ENCODE measurements at places on chromosomes 6 and 20.

- no peak for DNase-seq
Observed at GRCh38 chr6:24231438-24231977, 105.5 kb downstream of the NRSN1 start.

GRCh38 chr20:59789686-59790085 is 143.8 kb downstream of the SYCP2 start:
- DNase-seq, result no peak

GRCh38 chr6:103153016-103153415 is 1706.7 kb downstream of the HACE1 start:
- DNase-seq, result no peak

DNA sequence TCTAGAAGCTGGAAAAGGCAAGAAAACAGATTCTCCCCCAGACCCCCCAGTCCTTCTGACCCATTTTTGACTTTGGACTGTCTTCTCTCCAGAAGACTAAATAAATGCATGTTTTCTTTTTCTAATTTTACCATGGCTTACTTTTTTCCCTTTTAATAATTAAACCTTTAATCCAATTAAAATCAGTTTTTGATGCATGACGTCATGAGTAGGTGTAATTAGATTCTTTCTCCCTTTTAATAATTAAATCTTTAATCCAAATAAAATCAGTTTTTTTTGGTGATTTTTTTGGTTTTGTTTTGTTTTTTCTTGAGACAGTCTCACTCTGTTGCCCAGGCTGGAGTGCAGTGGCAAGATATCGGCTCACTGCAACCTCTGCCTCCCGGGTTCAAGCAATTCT is 13.2 kb upstream of the NCOA5 start:
- no peak for DNase-seq

DNA sequence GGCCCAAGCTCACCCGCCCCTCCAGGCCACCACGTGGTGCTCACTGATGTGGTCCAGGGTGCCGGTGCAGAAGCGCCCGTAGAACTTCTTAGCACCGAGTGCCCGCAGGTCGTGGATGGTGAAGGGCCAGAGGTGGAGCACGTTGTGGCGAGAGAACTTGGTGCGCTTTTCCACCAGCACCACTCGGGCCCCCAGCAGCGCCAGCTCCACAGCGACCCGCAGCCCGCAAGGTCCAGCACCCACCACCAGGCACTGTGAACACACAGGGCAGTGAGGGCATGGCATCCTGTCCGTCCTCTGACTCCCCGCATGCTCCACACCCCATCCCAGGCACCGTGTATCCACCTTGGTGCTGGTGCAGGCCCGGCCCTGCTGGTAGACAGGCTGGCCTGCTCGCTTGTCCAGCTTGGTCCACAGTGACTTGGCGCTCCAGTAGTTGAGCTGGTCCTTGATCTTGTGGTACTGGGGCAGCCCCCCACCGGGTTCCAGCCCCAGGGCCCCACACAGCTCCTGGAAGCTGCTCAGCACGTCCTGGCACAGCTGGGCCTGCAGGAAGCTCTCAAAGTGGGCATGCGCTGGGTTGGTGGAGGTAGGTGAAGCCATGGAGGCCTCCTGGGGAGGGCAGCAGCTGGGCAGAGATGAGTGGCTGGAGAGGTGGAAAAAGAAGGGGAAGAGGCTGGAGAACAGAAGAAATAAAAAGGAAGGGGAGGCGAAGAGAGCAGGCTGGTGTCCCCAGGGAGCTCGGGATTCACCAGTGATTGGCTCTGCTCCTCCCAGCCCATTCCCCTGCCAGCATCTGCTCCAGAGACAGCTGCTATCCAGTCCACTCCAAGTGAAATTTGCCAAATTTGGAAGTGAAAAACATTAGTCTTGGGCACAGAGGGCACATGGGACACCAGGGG is 1.7 kb downstream of the MICAL1 start:
- DNase-seq, result no peak

DNA sequence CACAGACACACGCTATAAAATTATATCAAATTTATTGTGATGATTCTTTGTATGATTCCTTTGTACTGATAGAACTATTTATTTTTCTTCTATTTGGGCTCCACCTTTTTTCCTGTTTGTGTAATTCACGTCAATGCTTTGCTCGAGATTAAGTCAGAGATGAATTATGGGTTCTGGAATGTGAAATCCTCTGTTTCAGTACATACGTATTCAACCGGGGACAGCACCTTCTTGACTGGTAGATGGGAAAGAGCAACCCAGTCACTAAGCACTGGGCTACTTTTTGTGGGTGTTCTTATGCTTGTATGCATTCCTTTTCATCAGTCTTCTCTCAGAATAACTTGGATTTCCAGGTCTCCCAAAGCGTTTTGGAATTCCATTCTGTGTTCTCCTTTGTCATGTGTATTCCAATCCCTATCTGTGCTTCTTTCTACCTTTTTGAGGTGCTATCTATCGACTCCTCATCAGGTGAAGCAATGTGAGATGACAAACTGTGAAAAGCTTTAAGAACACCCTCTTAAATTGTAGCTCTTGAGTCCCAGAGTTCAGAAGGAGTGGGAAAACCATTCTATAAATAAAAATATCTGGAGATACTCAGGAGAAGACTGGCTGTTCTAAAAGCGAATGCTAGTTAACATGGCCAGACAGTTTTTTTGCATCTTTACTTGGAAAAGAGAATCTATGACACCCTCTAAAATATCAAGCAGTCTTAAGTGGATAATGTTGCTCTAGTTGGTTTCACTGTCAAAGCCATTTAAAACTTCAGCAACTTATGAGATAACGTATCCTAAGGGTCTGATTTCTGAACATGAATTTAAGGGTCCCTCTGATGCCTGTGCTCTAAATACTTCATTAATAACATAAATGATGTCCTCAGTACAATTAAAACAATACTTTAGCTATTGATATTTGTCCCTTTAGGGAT is 197.7 kb upstream of the PREP start:
- DNase-seq, result no peak

- DNase-seq, result no peak
Observed at GRCh38 chr6:152428126-152428525, 209.0 kb downstream of the SYNE1 start.

- DNase-seq, result no peak
Observed at GRCh38 chr20:25546048-25546447, 39.3 kb downstream of the NINL start.

DNA sequence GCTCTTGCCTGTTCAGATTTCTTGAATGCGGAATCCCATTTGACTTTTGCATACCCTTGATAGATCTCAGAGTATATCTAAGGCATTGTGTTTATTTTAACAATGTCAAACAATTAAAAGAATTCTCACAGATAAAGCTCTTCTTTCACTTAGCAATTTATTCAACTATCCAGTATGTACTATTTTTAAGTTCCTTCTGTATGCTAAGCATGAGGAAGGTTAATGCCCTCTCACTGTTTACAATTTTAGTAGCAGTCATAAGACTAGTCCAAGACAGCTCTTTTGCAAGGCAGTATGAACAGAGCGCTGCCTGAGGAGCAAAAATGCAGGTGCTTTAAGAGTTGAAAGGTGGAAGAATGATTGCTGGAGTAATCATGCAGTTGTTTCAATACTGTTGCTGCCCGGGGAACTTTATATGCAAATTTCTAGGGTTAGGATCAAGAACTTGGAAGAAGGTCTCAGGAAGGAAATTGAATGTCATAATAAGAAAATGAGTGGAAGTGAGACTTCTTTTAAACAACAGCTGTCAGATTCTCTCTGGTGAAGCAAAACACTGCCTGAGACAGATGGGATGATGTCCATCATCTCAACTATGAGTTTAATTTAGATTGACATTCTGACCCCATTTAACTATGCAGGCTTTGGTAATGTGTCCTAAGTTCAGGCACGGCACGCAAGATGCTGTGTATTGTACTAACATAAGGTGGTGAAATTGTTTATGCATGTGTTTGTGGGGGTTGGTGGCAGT is 1303.5 kb upstream of the CITED2 start:
- DNase-seq, result no peak

GRCh38 chr20:57888591-57888990 is 178.8 kb upstream of the PMEPA1 start:
- DNase-seq, result no peak

GRCh38 chr6:163405412-163406309 is 8.9 kb upstream of the QKI start:
- DNase-seq, result no peak

- no peak for DNase-seq
Observed at GRCh38 chr6:15754035-15754705, 91.3 kb upstream of the DTNBP1 start.

GRCh38 chr6:22327881-22328280 is 31.0 kb upstream of the PRL start:
- DNase-seq, result no peak

DNA sequence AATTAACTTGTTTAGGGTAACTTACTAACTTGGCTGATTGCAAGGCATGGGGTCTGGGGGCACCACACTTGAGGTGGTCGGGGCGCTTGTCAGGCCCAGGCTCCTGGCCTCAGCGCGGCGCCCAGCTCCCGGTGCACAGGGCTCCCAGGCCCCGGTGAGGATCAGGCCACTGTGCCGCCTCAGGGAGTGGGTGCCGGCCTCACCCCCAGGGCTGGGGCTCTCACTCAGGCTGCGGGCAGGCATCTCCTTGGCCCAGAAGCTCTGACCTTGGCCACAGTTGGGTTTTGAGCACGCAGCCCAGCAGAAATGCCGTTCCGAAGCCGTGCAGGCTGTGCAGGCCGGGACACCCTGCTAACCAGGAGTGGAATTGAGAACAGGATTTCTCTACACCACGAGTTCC is 37.8 kb upstream of the BHLHE23 start:
- DNase-seq, result no peak

- no peak for DNase-seq
Observed at GRCh38 chr20:38229376-38230252, 30.9 kb downstream of the KIAA1755 start.

- DNase-seq, result no peak
Observed at GRCh38 chr6:24961852-24962251, 26.1 kb upstream of the RIPOR2 start.

DNA sequence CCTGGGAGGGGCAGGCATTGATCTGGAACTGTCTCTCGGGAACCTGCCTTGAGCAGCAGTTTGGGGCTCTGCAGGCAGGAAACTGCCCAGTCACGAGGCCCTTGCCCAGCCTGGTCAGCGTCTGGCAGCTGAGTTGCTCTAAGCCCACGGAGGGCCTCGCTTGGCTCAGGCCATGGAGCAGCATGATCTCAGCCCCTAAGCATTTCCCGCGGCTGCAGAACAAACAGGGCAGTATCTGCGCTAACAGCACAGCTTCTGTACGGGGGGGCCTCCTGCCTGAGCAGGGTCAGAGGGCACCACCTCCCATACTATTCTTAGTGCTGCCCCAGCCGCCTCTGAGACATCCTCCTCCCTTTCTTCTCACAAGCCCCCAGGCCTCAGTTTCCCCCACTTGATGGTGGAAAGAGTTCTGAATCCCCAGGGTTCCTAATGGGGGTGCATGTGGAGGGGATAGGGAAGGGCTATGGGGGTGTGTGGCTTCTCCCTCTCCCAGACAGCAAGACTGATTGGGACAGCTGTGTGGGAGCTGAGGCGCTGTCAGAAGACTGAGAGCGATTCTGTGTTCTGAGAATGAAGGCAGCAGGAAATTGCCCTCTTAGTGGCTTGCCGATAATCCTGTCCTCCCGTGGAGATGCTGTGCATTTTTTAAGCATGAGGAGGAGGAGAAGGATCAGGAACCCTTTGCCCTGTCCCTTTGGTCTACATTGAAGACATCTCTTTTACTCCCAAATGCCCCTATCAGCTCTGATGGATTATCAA is 46.4 kb downstream of the MOCS1 start:
- DNase-seq, result no peak

DNA sequence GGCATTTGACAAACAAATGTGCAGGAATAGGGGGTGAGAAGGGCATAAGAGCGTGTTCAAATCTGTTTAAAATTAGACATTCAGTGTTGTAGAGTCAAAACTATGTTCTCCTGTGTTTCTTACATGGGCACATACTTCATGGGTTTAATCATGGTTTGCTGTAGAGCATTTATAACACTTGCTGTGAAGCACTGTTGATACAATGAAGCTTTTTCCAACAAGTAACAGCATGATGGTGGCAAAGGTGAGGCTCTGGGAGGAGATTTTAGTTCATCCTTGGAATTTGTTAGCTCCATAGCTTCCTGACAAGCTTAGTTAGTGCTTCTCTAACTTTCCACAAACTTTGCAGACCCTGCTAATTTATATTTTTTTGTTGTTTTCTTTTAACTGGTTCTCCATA is 900.7 kb downstream of the TFAP2A start:
- no peak for DNase-seq

DNA sequence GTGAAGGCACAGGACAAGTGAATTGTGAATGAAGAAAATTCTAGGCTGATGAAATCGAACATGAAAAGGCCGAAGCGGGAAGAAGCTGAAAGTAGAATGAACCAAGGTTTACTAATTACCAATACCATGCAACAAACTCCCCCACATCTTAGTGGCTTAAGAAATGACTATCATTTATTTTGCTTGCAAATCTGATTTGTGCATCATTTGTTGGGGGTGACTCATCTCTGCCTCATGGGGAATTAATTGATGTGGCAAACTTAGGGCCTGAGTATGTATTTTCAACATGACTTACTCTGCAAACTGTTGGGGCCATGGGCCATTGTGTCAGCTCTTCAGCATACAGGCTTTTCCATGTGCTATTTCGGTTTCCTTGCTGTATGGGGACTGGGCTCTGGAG is 26.8 kb downstream of the PPP1R14C start:
- peak; percentile 11 for DNase-seq

DNA sequence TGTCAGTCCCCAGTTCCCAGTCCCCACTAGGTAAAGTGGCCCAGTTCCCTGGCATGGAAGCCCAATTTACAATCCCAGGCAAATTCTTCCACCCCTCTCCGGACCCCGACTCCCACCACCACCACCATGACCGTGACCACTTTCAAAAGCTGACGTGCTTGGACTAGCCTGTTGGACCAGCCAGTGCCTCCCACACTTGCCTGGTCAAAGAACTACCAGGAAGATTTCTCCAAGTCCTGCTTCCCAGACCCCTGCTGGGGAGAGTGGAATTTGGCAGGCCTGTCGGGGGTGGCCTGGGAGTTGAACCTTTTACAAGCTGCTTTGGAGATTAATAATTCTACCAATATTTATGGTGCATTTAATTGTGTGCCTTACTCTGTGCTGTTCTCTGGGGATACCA is 1.4 kb upstream of the PTPRT start:
- no peak for DNase-seq

DNA sequence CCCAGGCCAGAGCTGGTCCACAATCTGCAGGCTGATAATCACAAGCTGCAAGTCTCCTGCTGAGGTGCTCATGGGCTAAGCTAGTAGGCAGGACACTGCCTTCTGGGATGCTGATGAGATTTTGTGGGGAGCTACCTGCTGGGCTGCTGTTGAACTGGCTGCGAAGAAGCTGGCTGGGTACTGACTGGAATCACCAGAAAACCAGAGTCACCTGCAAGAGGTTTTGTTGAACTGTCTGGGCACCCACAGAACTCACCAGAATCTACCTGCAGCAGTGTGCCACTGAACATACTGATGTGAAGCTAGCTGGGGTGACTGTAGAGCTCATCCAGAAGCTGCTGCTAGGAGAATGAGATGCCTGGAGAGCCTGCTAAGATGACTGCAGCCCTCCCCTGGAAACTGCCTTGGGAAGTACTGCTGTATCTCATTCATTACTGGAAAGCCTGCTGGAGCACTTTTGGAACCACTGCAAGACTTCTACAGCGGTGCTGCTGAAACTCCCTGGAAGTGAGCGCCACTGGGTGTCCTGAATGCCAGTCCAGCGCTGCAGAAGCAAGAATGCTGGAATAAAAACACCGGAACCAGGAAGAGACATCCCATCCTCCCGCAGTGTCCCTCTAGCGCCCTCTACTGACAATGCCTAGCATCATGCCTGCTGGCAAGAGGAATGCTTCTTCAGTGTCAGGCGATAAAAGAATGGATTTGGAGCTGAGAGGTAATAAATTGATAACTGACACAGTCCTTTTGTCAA is 64.9 kb upstream of the ARHGAP18 start:
- peak; percentile 26 for DNase-seq
